Pancreas (tissue), 10 donors: ENCODE measurements at places on chromosomes 3 and 15. TPM values are rescaled to one million over a fixed set of nuclear protein-coding genes. Genes with fewer than 3 reads are reported as not detected.

DNA sequence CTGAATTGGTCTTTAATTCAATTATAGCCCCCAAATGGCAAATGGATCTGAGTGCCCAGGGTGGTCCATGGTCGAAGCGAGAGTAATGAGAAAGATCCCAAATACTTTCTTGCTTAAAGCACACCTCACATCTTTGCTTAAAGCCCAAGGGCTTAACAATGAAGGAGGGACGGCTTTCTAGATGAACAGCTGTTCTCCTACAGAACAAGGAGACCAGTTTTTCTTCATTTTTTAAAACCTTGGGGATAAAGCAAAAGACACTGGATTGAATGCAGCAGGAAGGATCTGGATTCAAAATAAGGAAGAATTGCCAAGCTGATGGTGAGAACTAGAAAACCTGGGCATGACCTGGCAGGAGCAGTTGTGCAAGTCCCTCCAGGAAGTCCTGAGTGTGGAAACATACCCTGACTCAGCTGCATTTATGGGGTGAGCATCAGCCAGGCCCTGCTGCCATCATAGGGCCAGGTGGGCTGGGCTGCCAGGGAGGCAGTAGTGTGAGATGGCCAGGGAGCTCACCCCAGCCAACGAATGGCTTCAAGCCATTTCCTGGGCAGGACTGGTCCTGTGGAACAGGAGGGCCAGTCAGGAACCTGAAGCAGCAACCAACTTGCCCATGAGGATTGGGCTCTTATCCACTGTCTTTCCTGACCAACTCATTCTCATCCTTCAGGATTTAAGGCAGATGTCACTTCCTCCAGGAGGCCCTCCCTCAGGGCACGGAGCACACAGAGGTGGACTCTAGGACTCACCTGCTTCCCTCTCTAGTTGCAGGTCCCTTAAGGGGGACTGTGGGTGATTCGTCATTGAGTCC is 18.4 kb upstream of the RHCG start:
- DNase-seq, result no peak

GRCh38 chr3:182201456-182202168 is 489.9 kb downstream of the SOX2 start:
- DNase-seq, result no peak

Gene BOC
- 19.5 TPM for total RNA-seq

GRCh38 chr15:37081983-37082382 is 18.4 kb downstream of the MEIS2 start:
- no peak for DNase-seq

Gene PCOLCE2
- 0.47 TPM for total RNA-seq

Gene BFSP2
- not detected for total RNA-seq

- DNase-seq, result no peak
Measured at GRCh38 chr3:156642750-156643728, 31.4 kb upstream of the TIPARP start.

- no peak for DNase-seq
Measured at GRCh38 chr15:82894971-82895520, 57.5 kb downstream of the HOMER2 start.

Gene TERC
- total RNA-seq, result not detected

GRCh38 chr3:128168836-128169235 is 15.6 kb downstream of the EEFSEC start:
- DNase-seq, result no peak

DNA sequence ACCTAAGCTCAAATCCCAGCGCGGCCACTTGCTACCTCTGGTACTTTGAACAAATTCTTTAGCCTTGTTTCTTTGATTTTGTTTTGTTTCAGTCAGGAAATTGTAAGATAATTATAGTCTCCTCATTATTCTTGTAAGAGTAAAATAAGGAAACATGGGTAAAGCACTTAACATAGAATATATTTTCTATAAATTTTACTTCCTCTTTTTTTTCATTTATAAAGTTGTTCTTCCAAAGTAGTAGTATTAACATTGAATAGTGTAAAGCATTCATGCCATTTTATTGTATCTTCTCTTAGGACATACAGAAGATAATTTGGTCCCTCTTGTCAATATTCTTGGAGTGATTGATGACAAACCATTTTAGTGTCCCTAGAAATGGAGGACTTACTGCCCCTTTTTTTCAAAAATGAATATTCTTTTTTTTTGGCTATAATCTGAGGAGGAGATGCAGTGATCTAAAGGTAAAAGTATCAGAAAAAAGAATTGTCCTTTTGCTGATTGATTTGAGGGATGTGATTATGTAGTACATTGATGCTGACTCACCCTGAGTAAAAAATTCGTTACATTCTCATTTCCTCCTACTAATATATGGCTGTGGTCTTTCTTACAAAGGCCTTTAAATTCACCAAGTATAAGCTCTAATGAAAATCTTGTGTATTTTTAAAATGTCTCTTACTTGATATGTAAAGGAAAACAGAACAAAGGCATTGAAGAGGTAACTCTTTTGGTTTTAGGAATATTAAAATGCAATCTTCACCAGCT is 51.0 kb downstream of the ALCAM start:
- DNase-seq, result no peak

Gene GRIP2
- 0.35 TPM for total RNA-seq

DNA sequence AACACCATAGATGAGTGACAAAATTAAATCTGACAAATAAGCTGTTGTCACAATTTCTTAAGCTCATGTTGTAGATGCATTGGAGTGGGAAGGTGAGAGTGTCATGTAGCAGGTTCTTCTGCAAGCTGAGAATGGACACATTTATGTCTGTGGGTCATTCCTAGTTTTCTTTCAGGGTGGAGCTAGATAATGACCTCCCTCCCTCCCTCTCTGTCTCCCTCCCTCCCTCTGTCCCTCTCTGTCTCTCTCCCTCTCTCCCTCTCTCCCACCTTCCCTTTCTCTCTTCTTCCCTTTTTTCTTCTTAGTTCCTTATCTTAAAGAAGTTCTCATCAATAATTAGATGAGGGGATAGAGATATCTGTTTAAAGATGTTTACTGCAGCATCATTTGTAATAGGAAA is 36.0 kb downstream of the PXYLP1 start:
- no peak for DNase-seq

Gene NUP210
- total RNA-seq, result 8.9 TPM

GRCh38 chr3:42394579-42395288 is 15.7 kb downstream of the LYZL4 start:
- DNase-seq, result no peak

Gene CPNE9
- not detected for total RNA-seq

GRCh38 chr15:63874616-63875015 is 40.9 kb upstream of the HERC1 start:
- DNase-seq, result no peak

DNA sequence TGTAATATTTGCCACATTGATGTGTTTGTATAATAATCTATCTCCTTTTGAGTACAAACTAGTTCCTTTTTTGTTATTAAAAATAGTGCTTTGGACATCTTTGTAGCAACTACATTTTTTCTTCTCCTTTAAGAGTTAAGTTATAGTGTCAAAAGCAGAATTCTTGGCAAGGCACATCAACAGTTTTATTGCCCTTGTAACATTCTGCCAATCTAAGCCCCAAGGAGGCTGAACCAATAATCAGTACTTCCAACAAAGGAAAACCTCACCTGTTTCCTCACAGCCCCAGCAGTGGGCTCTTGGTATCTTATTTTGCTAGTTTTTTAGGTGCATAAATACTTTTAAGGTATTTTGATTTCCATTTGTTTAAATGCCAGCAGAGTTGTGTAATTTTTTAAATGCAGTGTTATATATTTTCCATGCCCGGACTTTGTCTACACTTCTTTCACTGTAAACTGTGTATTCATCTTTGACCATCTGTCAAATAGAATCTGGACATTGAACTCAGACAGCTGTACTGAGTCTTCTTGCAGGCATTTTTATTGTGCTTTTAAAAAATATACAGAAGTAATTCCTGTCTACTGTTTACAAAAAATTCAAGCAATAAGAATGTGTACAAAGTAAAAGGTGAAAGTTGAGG is 101.0 kb downstream of the MYLK start:
- no peak for DNase-seq

Gene BCHE
- total RNA-seq, result 0.75 TPM

GRCh38 chr15:78906316-78906620 is 33.6 kb downstream of the MORF4L1 start:
- no peak for DNase-seq

Gene MNS1
- 1.1 TPM for total RNA-seq

Gene RAB6B
- total RNA-seq, result 3.9 TPM

DNA sequence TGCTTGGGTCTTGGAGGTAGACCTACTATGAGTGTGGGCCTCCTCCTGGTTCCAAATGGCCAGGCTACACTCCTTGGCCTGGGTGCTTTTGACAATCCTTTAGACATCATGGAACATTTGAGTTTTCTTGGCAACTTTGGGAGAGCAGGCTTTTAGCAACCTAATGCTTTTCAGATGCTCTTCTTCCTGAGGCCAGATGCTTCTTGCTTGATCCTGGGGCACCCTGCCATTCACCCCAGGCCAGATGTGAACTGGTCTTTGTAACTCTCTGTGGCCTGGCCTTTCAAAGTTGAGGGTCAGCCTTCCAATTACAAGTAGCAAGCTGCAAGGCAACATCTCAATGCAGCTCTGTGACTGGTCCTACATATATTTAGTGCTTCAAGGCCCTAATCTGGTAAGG is 40.5 kb downstream of the RTP1 start:
- DNase-seq, result no peak

DNA sequence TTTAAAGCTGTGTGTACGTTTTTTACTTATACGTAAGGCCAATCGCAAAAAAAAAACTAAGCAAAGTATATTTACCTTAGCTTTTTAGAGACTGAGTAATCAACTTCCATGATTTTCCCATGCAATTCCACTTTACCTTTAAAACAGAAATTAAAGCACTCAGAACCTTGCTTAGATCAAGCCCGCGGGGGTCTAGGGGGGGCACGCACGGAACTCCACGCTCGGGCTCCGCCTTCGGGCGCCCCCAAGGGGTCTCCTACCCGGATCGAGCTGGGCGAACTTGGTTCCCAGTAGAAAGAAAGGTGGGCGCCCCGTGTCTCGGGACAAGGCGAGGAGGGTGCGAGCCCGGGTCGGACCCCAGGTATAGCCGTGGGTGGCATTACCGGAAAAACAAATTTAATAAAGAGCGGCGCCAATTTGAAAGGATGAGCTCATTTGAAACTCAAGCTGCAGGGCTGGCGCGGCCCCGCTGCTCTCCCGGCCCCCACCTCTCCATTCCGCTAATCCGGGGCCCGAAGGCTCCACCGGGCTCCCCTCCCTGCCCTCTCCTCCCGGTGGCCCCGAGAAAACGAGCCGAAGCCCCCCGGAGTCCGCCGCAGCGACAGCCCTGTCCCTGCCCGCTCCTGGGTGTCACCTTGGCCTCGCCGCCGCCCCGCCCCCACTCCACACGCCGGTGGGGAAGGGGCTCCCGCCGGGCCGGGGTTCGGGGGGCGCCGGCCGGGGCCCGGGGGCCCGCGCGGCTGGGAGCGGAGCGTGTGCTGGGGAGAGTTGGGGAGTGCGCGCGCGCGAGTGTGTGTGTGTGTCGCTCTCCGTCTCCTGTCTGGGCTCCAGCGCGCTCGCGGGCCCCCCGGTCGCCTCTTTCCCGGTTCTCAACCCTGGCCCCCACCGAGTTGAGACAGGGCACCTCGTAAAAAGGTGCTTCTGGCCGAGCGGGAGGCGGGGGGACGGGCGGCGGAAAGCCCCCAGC is 1.5 kb downstream of the IGF2BP2 start:
- peak; percentile 40 for DNase-seq

Gene STRIT1
- not detected for total RNA-seq

- DNase-seq, result peak; percentile 14
Measured at GRCh38 chr3:52704611-52705437, 767 bp downstream of the GLT8D1 start.

- no peak for DNase-seq
Measured at GRCh38 chr15:69577397-69577796, 124.8 kb downstream of the RPLP1 start.

DNA sequence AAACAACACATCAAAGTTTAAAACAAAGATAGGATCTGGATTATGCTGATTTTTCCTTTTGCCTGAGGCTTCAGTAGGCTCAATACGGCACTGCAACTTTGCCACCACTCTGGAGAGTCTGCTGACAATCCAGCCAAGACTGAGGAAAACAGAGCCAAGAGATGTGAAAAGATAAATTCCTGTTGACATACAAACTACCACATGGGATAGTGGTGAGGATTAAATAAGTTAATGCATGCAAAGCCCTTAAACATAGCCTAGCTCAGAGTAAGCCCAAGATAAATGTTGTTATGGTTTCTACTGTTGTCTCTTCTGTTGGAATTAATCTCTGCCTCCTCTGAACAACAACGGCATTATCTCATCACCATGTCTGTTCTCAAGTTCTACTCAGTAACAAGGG is 245.9 kb upstream of the LMCD1 start:
- DNase-seq, result no peak

GRCh38 chr15:75170711-75171341 is 30.9 kb upstream of the C15orf39 start:
- DNase-seq, result no peak

- DNase-seq, result no peak
Measured at GRCh38 chr3:9153904-9154619, 95.4 kb downstream of the SRGAP3 start.

- DNase-seq, result no peak
Measured at GRCh38 chr3:123759311-123759710, 124.8 kb downstream of the MYLK start.

- no peak for DNase-seq
Measured at GRCh38 chr3:141529717-141530414, 43.0 kb downstream of the RASA2 start.

DNA sequence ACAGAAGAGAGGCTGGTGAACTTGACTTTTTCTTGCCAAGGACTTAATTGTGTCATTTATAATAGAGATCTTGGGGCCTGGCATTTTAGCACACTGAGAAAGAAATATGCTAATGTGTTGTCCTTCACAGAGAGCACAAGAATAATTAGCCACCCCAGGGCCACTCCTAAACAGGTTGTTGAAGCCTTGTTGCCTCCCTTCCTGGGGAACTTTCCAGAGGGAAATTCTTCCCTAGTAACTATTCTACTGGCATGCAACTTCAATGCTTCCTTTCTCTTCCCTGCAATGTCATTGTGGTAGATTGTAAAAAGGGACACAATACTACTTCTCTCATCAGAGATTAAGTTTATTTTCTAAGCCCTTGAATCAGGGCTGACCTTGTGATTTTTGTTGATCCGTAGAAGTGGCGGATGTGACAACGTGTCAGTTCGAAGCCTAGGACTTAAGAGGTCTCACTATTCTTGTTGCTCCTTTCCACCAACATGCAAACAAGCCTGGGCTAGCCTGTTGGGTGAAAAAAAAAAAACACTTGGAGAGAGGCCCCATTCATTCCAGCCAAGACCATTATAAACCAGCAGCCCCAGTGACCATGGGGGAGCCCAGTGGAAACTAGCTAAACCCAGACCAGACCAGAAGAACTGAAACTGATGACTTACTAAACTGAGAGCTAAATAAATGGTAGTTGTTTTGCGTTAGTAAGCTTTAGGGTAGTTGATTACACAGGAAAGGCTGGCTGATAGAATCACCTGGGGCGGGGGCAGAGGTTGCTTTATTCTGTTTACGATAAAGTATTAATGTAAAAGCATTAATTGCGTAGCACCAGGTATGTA is 287.2 kb downstream of the SHQ1 start:
- DNase-seq, result no peak

- no peak for DNase-seq
Measured at GRCh38 chr3:71991046-71991445, 206.1 kb upstream of the PROK2 start.

DNA sequence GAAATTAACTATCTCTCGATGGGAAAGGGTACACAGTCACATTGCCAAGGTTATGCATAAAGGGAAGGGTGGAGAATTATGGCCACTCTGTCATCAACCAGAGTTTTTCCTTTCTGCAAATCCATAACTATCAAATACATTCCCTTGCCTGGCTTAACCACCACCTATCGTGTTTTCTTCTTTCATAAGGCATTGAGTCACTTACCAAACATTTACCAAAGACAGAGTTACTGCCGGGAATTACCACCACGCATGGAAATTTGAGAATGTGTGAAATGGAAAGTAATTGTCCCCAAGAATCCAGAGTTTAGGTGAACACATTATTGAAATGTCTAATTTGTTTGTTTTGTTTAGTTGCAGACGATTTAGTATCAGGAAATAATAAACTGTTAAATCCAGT is 134.3 kb upstream of the LRRN1 start:
- DNase-seq, result no peak
